ENCODE measurements at places on chromosomes 3 and 15.

DNA sequence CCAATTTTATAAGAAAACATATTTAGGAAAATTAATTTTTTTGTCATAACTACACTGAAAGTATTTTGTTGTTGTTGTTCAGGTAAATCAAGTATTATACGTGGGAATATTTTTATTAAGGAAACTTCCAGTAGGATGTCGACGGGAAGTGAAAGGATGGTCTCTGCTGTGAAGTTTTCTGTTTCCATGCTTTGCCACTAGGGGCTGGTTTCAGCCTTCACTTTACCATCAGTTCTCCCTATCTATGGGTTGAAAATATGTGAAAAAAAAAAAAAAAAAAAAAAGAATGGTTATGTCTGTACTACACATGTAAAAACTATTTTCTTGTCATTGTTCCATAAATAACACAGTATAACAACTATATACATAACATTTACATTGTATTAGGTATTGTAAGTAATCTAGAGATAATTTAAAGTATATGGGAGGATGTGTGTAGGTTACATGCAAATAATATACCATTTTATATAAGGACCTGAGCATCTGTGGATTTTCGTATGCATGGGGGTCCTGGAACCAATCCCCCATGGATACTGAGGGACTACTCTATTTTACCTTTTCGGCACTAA, 136.7 kb downstream of the SMAD6 start:
- DNase-seq = no peak

DNA sequence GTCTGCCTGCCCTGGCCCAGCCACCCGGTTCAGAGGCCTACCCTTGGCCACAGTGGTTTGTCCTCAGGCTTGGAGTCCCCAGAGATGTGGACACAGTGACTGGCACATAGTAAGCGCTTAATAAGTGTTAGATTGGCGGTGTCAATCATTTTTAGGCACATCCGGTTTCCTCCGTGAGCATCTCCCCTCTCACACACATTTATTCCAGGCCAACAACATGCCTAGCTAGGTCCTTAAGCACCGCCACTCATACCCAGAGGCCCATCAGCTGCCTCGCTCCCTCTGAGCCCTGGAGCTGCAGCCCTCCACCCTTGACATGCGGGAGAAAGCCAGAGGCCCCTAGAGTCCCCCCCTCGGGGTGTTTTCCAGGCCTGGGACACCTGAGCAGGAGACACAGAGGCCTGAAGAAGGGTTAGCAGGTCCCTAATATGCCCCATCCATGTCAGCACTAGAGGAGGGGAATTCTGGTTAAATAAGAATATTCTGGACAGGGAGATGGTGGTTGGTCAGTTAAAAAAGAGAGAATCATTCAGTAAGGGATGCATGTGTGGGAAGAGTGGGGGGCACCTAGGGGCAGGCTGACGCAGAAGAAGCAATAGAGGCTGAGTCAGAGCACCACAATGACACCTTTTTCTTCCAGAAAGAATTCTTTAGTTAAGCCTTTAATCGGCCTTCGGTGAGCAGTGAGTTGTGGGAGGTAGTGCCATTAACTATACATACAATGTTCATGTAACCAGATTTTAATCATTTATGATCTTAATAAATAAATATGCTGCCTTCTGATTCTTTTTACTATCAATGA, 22.3 kb downstream of the NR2F2 start:
- DNase-seq = no peak

DNA sequence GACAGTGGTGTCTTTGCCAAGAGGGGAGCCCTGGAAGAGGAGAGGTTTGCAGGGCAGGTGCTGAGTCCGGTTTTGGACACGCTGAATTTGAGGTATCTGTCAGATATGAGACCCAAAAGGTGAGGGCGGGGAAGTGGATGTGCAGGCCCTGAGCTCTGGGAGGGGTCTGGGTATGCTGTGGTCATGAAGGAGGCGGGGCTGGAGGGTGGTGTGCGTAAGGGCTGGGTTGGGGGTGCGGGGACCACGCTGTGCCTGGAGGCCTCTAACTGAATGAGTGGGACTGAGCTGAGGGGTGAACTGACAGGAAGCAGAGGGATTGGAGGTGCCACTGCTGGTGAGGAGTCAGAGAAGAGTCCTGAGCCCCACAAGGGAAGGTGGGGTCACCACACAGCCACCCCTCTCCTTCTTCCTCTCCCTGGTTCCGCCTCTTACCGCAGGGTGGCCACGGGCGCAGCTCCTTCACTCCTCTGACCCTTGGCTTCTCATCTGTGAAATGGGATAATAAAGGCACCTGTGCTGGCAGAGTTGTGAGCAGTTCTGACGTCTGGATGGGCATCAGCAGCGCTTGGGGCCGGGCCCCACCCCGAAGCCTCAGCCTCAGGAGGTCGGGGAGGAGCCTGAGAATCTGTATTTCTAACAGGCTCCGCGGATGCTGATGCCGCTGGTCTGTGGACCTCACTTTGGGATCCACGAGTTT, 28.8 kb downstream of the PSTPIP1 start:
- DNase-seq = no peak

GRCh38 chr3:105860641-105861040, 8.2 kb downstream of the CBLB start:
- no peak for DNase-seq

- no peak for DNase-seq
Observed at GRCh38 chr3:11464356-11464755, 179.4 kb downstream of the VGLL4 start.

GRCh38 chr15:52419494-52419893, 109.2 kb downstream of the MYO5A start:
- no peak for DNase-seq

GRCh38 chr15:73809728-73810501, 56.8 kb upstream of the INSYN1 start:
- no peak for DNase-seq

- no peak for DNase-seq
Observed at GRCh38 chr3:78742491-78742890, 1025.3 kb downstream of the ROBO1 start.

DNA sequence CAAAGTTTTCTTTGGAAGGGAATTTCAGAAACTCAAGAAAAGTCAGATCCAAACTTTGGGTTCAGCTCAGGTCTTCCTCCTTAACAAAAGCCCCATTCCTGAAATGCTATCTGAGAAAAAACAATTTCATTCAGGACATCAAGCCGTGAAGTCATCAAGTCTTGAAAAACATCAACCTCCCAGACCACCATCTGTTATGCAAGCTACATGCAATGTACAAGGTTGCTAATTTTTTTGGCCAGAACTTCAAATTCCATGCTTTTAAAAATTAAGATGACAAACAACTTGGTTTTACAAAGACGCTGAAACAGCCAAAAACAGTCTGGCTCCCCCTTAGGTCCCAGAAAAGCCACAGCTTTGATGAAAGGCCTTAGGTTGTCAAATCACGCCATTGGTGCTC, 53.9 kb upstream of the WNT5A start:
- no peak for DNase-seq

- DNase-seq = no peak
Observed at GRCh38 chr3:94821241-94821640, 758.4 kb downstream of the NSUN3 start.

DNA sequence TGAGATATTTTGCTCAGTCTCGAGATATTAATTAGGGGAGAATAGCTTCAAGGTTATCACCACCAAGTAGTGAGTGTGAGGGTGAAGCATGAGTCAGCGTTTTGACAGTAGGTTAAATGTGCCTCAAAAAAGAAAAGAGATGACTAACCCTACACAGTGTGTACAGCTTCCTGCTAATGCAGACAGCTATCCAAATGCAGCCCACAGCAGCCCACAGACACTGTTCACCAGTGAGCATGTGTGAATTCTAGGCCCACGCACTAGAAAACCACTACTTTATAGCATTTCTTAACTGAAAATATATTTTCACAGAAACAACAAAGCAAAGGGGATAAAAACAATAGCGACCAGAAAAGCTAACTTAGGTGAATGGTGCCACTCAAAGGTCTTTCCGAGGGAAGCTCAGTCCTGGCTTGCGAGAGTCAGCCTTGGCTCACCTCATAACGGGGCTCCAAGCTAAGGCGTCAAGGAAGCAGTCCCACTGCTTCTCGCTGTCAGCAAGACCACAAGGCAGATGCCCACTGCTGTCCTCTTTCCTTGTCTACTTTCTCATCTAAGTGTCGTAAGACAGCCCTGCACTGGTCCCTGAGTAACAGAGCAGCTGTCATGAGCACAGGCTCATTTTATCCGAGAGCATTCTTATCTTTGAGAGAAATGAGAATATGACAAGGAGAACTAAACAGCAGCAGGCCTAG, 47.6 kb downstream of the TXNRD3 start:
- no peak for DNase-seq

GRCh38 chr3:13515786-13516759, 32.9 kb upstream of the FBLN2 start:
- no peak for DNase-seq

DNA sequence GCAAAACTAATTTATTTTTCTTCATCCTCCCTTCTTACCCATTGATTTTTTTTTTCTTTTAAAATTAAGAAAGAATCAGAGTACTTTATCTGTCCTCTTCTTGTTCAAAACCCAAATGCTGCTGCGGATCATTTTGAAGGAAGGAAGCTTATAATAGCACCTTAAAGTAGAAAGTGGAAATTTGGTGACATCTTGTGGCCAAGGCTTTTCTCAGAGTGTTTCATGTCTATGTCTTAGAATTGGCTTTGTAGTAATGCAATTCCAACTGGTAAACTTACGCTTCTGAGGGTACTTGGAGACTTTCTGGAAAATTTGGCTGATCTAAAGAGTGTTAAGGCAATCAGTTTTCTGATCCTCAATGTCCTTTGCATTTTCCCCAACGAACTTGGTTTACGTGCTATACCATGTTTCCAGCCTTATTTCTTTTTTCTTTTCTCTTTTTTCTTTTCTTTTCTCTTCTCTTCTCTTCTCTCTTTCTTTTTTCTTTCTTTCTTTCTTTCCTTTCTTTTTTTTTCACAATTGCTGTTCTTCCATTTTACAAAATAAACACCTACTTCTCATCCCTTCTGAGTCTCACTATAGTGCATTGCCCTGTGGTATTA, 30.7 kb downstream of the C3orf38 start:
- no peak for DNase-seq

GRCh38 chr3:15449489-15450224, 22.3 kb downstream of the EAF1 start:
- DNase-seq = no peak

DNA sequence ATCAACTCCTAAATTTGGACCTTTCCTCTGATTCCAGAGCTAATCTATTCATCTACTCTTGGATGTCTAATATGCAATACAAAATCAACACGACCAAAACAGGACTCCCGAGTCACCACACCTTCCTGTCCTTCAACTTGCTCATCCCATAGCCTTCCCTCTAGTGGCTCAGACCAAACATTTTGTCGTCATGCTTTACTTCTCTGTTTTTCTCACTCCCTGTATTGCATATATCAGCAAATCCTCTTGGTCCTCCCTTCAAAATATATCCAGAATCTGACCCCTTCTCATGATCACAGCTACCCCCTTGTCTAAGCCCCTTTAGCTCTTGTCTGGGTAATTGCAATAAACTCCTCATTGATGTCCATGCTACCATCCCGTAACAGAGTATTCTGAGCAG, 30.5 kb upstream of the DCP1A start:
- no peak for DNase-seq

- peak; percentile 16 for DNase-seq
Observed at GRCh38 chr15:33994005-33994615, 25.8 kb downstream of the CHRM5 start.

- no peak for DNase-seq
Observed at GRCh38 chr15:97504031-97504792, 456.3 kb upstream of the ARRDC4 start.

GRCh38 chr3:126577261-126577660, 18.5 kb upstream of the C3orf22 start:
- no peak for DNase-seq

GRCh38 chr3:189267981-189268613, 96.3 kb downstream of the TPRG1 start:
- no peak for DNase-seq

DNA sequence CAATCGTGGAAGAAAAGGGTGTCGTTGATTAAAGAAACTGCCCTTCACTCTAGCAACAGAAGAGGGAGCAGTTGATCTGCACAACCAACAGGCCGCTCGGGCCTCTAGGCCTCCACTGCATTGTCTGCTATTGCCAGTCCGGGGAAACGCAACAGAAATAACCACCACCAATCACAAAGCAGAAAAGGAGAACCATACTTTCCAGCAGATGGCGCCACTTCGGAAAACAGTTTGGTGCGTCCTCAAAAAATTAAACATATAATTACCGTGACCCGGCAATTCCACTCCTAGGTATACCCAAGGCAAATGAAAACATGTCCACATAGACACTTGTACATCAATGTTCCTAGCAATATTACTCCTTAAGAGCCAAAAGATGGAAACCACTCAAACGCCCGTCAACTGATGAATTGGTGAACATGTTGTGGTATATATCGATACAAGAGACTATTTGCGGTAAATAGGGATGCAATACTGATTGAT, 154.1 kb downstream of the TJP1 start:
- DNase-seq = no peak

DNA sequence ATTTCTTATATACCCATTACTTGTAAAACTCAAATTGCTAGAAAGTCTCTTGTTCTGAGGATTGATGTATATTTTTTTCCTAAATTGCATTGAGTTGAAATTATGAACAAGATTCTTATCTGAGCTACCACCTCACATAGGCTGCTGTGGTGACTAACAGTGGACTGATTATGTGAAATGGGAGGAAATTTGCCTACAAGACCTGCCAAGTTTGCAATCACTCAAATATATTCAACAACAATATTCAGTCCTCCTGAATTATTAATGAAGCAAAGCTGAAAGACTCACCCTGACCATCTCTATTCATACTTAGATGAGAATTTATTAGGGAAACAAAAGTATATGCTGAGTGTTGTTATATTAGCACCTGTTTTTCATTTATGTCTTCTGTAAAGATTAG, 412.6 kb upstream of the SEMA6D start:
- DNase-seq = no peak

DNA sequence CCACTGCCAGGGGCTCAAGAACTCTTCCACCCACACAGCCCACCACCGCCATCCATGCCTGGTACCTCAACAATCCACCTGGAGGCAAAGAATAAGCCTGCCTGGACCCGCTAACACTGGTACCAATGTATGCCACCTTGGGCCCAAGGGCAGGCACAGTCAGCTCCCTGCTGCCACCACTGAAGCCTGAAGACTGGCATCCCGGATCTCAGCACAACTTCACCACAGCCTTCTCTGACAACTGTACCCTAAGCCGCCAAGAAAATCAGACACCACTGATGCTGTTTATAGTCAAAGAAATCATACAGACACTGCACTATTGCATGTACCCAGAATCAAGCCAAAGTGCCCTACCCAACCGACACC, 56.3 kb downstream of the IGSF11 start:
- DNase-seq = no peak

- DNase-seq = peak; percentile 39
Observed at GRCh38 chr15:74835312-74835823, 7.6 kb downstream of the ULK3 start.

- no peak for DNase-seq
Observed at GRCh38 chr3:194251891-194252560, 99.1 kb downstream of the CPN2 start.

All from CD4-positive, CD25-positive, alpha-beta regulatory T cell (primary cell).